NCI-H2029 treated with DMSO at 0.1 percent for 48 hours (cell line): ENCODE measurements at places on chromosomes 6 and 20.

DNA sequence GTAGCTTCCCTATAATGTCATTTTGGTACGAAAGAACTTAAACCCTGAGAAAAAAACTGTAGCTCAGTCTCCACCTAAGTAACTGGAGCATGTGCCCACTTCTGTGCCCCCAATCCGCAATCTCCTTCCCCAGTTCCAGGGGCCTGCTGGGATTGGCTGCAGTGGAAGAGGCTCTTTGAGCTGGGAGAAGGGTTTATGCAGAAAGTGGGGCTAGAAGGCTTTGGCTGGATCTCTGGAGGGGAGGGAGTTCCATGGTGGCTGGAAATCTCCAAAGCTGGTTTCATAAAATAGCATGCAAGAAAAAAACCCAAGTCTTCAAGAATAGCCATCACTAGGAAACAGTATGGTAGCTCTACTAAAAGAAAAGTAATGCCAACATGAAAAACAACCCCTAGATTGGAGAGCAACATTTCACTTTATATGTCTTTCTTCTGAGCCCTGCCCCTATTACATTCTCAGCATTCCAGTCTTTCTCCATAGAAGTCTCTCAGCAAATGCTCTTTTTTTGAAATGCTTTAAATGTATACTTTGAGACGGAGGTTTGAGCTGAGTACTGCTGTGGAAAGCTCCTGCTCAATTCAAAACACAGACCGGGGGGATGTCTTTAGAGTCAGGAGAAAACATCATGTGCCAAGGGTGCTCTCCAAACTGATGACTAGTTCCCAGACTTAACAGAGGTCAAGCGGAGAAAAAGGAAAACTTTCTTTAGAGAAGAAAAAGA, 36.0 kb upstream of the FOXO3 start:
- DNase-seq, result no peak

DNA sequence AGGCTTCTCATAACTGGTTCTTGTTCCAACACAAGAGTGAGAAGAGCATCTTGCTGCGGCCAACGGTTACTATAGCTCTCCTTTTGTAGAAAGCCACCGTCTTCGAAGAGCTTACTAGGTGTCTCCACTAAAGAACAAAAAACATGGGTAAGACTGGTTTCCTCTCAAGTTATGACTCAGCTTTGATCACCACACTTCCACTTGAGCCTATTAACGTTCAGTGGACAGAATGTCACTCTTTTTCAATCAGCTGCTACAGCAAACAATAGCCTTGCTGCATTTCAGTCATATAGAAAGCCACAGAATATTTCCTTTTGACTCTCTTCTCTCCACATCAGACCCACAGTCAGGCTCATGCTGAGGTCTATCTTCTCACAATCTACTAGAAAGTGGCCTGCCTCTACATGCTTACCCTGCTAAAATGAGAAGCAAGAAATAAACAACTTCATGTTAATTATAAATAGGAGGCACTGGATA, 243.5 kb upstream of the PREP start:
- DNase-seq, result no peak

GRCh38 chr6:170542031-170542719, 10.9 kb downstream of the PSMB1 start:
- DNase-seq, result no peak

GRCh38 chr6:80437221-80437620, 330.8 kb downstream of the BCKDHB start:
- DNase-seq, result no peak

- no peak for DNase-seq
Observed at GRCh38 chr20:63920226-63920625, 25.3 kb downstream of the DNAJC5 start.

GRCh38 chr6:133555685-133556084, 314.5 kb downstream of the EYA4 start:
- no peak for DNase-seq

DNA sequence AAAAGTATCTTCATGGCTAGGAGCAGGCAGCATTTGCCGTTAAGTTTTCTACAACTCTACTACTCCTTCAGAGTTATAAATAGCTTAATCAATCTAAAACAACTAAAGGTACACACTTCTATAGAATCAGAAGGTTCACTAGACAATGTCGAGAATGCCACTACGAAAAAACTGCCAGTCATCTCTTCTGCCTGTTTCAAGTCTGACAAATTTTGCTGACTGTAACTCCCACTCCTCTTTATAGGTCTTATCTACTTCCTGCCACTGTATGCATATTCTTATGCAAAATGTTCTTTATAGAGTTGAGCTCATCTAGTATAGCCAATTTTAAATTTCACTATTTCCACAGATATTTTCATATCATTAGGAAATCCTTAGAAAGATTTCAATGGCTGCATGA, 160.1 kb downstream of the EYS start:
- DNase-seq, result no peak
